Progenitor cell of endocrine pancreas (in vitro differentiated cells): ENCODE measurements at places on chromosomes 4 and X. TPM values are rescaled to one million over a fixed set of nuclear protein-coding genes. Genes with fewer than 3 reads are reported as not detected.

DNA sequence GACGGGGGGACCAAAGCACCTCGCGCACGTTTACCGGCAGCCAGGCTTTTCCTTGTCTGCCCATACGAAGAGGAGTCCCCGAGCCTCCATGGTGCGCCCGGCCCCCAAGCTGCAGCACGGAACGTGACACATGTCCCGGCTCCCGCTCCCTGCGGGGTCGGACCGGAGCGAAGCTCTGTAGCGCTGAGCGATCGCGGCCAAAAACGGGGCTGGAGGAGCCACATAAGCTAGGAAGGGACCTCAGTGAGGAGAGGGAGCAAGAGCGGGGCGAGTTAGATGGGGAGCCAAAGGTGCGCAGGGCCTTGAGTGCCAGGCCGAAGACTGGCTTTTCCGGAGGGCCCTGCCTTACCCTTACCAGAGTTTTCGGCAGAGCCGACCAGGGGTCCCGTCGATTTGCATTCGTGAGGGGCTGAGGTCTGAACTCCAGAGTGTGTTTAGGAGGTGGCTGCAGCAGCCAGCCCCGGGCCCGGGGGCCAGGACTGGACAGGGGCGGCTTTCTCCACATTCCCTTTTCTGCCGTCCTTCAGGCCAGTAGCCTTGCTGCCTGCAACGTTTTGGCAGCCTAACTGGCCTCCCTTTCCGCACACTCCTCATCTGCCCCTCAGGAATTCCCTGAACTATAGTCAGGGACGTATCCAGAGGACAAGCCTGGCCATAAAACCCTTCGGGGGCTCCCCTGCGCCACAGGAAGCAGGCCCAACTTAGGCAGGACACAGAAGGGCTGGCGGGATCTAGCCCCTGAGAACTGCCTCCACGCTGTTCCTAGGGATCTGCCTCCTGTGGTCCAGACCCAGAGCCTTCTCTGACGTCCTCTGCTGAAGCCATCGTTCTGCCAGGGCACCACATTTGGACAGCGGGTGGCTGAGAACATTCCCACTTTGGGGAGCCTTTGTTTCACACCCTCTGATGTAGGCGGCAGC, 689 bp downstream of the SSR4 start:
- peak overlapping the region; percentile 91 for H3K4me3 ChIP-seq
- H3K27ac ChIP-seq = peak overlapping the region; percentile 89
- H3K27me3 ChIP-seq = no peaks in the 10 kb centered on the region
- peaks cover 2% of the 10 kb centered on the region for H3K36me3 ChIP-seq
- peaks cover 9% of the 10 kb centered on the region for H3K4me1 ChIP-seq
- DNase-seq = no peak

GRCh38 chr4:99853999-99854398, 37.4 kb downstream of the DAPP1 start:
- H3K27ac ChIP-seq = no peak overlapping the region
- DNase-seq = no peak
- no peaks in the 10 kb centered on the region for H3K36me3 ChIP-seq
- H3K4me1 ChIP-seq = peaks cover 9% of the 10 kb centered on the region
- H3K27me3 ChIP-seq = peaks cover 3% of the 10 kb centered on the region
- no peak overlapping the region for H3K4me3 ChIP-seq

- no peak overlapping the region for H3K27ac ChIP-seq
- H3K4me1 ChIP-seq = no peaks in the 10 kb centered on the region
- peaks cover 3% of the 10 kb centered on the region for H3K27me3 ChIP-seq
- H3K4me3 ChIP-seq = no peak overlapping the region
Measured at GRCh38 chr4:110294165-110294564, 95.8 kb upstream of the ELOVL6 start.

The MTCP1 gene
- total RNA-seq = 13.0 and 15.4 TPM in 2 replicates

The PIN4 gene
- total RNA-seq = 19.0 and 22.5 TPM in 2 replicates
